ENCODE measurements at places on chromosomes 11 and 22. TPM values are rescaled to one million over a fixed set of nuclear protein-coding genes. Genes with fewer than 3 reads are reported as not detected.
A peak's percentile ranks its signal among the peaks of the same experiment; 100 is the strongest.

DNA sequence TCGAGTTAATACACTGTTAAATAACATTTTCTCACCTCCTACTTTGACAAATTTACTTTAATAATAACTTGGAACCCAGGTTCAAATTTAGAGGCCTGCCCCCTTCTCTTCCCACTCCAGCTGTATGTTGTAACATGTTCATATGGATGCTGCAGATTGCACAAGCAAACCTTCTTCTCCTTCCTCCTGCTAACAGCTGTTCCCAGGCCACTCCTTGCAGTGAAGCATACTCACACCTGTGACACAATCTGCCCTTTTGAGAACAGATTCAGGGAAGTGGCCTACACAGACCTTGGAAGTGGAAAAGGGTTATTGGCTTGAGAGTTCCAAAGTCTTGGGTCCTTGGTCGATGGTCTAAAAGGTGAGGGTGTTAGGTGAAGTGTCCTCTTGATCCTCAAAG is 131.9 kb downstream of the TEAD1 start:
- DNase-seq, result no peak

DNA sequence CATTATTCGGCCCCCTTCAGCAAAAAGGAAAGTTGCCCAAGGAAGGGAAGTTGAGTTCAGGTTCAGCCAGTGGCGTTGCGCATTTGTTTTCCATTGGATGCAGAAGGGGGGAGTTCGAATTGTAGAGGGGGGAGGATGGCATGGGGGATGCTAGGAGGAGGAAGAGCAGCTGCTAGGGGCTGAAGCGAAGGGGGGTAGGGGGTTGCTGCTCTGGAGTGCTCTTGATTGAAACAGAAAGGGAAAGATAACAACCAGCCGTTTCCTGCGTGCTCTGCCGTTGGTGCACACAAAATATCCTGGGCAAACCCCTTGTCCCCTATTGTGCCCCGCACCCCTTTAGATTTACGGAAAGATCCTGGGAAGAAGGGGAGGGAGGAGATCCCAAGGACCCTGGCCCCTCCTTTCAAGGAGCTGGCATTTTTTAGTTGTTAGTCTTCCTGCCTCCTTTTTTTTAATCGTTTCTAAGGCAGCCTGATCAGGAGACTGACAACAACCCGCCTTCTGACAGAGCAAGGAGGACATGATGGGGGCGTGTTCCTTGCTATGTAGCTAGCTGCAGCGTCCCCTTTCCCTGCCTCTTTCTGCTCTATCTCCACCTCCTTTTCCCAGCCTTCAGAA is 2.1 kb downstream of the KMT2A start:
- DNase-seq, result peak; percentile 71

The ZBTB16 gene
- 1.5 TPM for total RNA-seq

The KCNK4 gene
- not detected for total RNA-seq

The IGSF9B gene
- 34.0 TPM for total RNA-seq

The VPREB3 gene
- total RNA-seq, result not detected

The AQP11 gene
- total RNA-seq, result 0.49 TPM

The FOLH1 gene
- total RNA-seq, result not detected

GRCh38 chr11:102289592-102289991 is 27.7 kb upstream of the BIRC3 start:
- DNase-seq, result no peak

The TPBGL gene
- total RNA-seq, result not detected

DNA sequence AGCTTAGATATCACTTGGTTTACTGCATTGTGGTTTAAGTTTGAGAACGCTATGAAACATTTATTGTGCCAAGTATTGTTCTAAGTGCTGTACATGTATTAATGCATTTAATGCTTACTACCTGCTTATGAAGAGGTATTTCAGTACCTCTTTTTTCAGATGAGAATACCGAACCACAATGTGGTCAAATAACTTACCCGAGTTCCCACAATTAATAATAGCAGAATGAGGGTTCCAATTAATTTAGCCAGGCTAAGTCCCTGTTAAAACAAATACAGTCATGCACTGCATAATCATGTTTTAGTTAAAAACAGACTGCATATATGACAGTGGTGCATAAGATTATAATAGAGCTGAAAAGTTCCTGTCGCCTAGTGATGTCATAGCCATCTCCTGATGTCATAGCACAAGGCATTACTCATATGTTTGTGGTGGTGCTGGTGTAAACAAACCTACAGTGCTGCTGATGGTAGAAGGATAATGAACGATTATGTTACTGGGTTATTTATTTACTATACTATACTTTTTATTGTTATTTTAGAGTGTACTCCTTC is 4.3 kb downstream of the ZC3H12C start:
- no peak for DNase-seq

DNA sequence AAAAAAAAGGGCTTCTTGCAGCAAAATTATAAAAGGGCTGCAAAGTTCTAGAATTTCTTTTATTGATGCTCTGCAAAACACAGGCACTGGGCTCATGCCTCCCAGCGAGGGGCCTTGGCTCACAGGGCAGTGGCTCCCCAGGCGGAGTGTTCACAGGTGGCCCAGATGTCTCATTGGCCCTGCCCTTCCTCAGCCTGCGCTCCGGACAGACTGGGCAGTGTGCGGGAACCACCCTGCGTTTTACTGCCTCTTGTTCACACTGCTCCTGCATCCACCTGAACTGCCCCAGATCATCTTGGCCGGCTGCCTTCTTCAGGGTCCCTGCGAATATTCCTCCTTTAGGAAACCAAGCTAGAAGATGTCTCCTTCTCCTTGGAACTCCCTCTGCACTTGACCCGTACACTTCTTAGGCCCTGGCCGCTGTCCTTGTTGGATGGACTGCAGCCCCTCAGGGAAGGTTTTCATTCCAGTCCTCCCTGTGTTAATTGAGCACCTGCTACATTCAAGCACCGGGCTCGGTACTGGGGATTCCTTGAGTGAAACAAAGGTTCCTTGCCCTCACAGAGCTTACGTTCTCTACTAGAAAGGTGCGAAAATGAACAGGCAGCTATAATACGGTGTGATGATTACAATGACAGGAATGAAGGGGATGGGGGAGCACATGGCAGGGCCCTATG is 4.5 kb downstream of the TUBA8 start:
- no peak for DNase-seq

GRCh38 chr22:28425211-28425610 is 254.4 kb downstream of the TTC28 start:
- no peak for DNase-seq

The SLC15A3 gene
- 5.6 TPM for total RNA-seq

DNA sequence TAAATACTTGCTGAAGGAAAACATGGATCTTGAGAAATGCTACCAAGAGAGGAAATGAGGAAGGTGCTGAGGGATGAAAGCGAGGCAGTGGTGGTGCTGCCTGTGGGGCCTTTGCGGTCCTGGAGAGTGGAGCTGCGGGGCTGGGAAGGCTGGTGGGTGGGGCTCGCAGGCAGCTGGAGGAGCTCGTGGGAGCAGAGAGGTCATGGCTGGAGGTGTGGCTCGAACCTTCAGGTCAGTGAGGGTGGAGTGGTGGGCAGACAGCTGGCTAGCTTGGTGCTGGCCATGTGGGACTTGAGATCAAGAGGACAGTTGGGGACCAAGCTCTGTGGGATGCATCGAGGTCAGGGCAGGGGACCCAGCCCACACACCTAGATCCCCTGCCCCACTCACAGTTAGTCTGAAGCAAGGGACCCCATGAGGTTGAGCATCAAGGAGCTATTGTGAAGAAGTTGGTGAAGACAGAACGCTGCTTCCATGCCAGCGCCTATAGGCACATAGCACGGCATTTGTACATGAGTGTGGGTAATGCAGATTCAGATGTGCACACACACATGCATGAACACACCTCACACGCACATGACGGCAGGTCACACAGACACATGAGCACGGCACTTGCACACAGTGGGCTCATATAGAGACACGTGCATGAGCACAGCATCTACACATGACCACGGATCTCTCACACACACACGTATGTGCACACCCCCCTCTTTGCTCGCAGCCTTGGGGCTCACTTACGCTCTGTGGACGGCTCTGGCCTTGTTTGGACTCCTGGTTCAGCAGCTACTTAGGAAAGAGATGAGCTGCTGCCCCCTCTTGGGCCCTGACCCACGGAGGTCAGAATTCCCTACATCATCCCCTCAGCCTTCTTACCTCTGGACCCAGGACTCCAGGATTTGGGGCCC is 30.4 kb downstream of the SHANK3 start:
- DNase-seq, result no peak

DNA sequence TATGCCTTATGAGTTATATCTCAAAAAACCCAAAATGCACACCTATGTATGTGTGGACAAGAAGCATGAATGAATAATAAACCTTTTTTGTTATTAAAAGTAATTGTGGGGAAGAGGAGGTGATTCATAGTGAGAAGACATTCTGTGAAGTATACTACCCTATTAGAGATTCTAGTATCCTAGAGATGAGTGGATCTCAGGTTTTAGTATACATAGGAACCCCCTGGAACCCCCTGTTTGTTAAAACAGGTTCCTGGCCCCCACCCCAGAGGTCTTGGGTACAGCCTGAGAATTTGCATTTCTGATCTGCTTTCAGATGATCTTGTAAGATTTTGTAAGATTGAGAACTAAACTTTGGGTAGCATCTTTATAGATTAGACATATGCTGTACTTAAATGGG is 17.5 kb downstream of the NUCB2 start:
- peak; percentile 60 for DNase-seq

The VSIG2 gene
- 0.29 TPM for total RNA-seq

- DNase-seq, result no peak
Measured at GRCh38 chr11:74780248-74781005, 31.8 kb downstream of the RNF169 start.

The TNNI2 gene
- not detected for total RNA-seq

GRCh38 chr22:38317995-38318715 is 922 bp upstream of the CSNK1E start:
- no peak for DNase-seq

- no peak for DNase-seq
Measured at GRCh38 chr11:128291007-128291406, 296.4 kb downstream of the ETS1 start.

The MAPK8IP2 gene
- 0.05 TPM for total RNA-seq

- no peak for DNase-seq
Measured at GRCh38 chr11:18065572-18065971, 19.5 kb upstream of the TPH1 start.

DNA sequence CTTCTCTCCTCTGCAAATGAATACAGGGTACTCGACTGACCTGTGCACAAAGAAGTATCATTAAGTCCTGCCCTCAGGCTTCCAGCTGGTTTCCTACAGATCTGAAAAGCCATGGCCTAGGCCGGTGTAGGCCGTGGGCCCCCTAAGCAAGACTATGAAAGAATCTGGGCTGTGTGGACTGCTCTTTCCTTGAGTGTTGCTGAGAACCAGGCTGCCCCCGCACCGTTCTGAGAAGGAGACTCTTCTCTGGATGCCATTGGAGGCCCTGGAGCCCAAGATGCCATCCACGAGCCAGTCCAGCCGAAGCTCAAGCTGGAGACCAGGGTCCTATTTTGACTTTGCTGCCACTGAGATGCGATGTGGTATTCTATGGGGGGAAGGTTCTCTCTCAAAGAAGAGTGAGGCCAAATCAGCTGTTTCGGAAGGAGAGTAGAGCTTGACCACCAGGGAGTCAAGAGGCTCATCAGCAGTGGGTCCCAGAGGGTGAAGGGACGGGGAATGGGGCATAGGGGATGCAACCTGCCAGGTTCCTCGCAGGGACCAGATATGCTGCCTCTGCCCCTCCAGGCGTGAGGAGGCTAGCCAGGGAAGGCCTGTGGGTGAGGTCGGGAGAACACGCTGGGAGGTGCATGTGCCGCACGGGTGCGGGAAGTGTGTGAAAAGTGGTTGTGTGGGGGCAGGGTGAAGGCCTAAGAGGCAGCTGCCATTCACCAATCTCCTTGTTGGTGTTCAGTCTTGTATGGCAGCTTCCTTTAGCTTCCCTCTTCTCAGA is 96.4 kb upstream of the B3GAT1 start:
- no peak for DNase-seq

The SERPIND1 gene
- total RNA-seq, result not detected

The CRYBB2 gene
- total RNA-seq, result not detected

GRCh38 chr11:3220521-3221407 is 2.2 kb upstream of the MRGPRG start:
- DNase-seq, result no peak

The OR8A1 gene
- total RNA-seq, result not detected

GRCh38 chr22:44394246-44395117 is 81.7 kb upstream of the SHISAL1 start:
- DNase-seq, result no peak

DNA sequence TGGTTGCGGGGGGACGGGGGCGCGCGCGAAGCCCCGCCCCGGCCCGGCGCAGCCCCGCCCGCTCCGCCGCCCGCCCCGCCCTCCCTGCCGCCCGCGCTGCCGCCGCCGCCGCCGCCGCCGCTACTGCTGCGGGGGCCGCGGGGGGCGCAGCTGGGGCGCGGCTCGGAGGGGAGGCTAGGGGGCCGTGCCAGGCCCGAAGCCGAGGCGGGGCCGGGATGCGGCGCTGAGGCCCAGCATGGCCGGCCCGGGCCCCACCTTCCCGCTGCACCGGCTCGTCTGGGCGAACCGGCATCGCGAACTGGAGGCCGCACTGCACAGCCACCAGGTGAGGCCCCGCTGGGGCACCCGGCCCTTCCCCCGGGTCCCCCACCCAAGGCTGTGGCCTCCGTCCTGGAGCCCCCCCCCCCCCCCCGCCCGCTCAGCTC is at the start of gene ANKRD13D:
Gene ANKRD13D (plus strand): TSS at position 78 of the 425 bp plus-strand sequence. CDS start 158 bp downstream, at position 236.
- peak; percentile 33 for DNase-seq

DNA sequence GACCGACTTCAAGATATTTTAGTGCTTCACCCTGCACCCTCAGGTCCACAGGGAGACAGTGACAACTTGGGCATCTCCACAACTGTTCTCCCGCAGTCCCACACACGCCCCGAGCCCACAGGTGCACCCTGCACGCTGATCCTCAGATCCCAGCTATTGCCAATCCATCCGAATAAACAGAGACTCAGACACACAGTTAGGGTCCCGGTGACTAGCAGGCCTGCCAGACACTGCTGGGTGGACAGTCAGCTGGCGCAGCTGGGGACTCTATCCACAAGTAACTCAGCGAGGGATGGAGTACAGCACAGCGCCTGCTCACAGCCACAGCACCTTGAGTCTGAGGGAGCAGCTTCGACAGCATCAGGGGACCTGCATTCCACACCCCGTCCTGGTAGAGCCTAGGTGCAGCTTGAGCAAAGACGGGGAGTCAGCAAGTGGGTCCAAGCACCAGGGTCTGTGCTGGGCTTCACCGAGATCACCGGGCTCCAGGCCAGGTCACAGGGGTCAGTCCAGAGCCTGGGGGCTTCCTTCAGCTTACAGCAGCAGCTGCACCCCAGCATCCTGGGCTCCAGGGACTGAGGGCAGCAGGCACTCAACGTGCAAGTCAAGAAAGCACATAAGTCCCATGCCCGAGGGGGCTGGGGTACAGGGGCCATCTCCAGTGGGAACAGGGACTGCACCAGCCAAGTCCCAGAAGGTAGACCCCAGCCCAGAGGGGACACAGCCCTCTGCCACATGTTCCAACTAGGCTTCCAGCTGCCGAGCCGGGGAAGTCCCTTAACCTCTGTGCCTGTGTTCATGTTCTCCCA is 7.6 kb downstream of the RPL3 start:
- no peak for DNase-seq

GRCh38 chr11:62689421-62690183 is at the start of gene LRRN4CL:
LRRN4CL (minus strand) TSS chr11:62689530; CDS start chr11:62688508, 1,022 bp downstream.
- DNase-seq, result no peak

- DNase-seq, result peak; percentile 29
Measured at GRCh38 chr11:9574622-9575259, 1.3 kb downstream of the WEE1 start.
